Smooth muscle cell of the coronary artery (primary cell): ENCODE measurements at places on chromosomes 16 and 17. TPM values are rescaled to one million over a fixed set of nuclear protein-coding genes. Genes with fewer than 3 reads are reported as not detected.

The SHISA9 gene
- under 0.01 TPM in 1 of 2 replicates, not detected in the other for total RNA-seq

The MRM3 gene
- total RNA-seq = 17.6 and 22.5 TPM in 2 replicates

The C16orf74 gene
- total RNA-seq = 0.82 and 6.0 TPM in 2 replicates

The GAS7 gene
- 0.53 and 17.0 TPM in 2 replicates for total RNA-seq

The CSH2 gene
- not detected in 2 replicates for total RNA-seq

The C16orf96 gene
- total RNA-seq = under 0.01 TPM in 1 of 2 replicates, not detected in the other

The PDIA2 gene
- total RNA-seq = 0.23 and 0.38 TPM in 2 replicates

The NOG gene
- 0.23 TPM in 1 of 2 replicates, not detected in the other for total RNA-seq

The TPSB2 gene
- total RNA-seq = not detected in 2 replicates

The SLC35G6 gene
- total RNA-seq = not detected in 2 replicates

The INTS2 gene
- 8.3 and 9.5 TPM in 2 replicates for total RNA-seq

The TUBB3 gene
- 294 and 447 TPM in 2 replicates for total RNA-seq

The HYDIN gene
- 0.08 and 0.12 TPM in 2 replicates for total RNA-seq

The TOP2A gene
- total RNA-seq = 1.4 and 20.0 TPM in 2 replicates

The KCNJ16 gene
- total RNA-seq = not detected in 2 replicates

The DNASE1L2 gene
- 0.38 and 1.1 TPM in 2 replicates for total RNA-seq

The KRTAP1-5 gene
- not detected in 2 replicates for total RNA-seq

The NLRC3 gene
- under 0.01 TPM in 2 replicates for total RNA-seq

The TBC1D3H gene
- total RNA-seq = not detected in 2 replicates

The KLHL10 gene
- total RNA-seq = 0.08 and 0.12 TPM in 2 replicates

The ABCA9 gene
- 14.1 and 130 TPM in 2 replicates for total RNA-seq

The HS3ST2 gene
- not detected in 2 replicates for total RNA-seq

The SDK2 gene
- total RNA-seq = 0.08 TPM in 1 of 2 replicates, not detected in the other

The NPIPB13 gene
- total RNA-seq = 0.68 and 1.5 TPM in 2 replicates

The GDPD1 gene
- total RNA-seq = 0.35 and 2.3 TPM in 2 replicates

The KANSL1 gene
- 35.8 and 41.9 TPM in 2 replicates for total RNA-seq

The CTRB1 gene
- total RNA-seq = not detected in 2 replicates

The DCUN1D3 gene
- total RNA-seq = 22.3 and 47.2 TPM in 2 replicates

The NPIPB8 gene
- total RNA-seq = not detected in 2 replicates

The HOXB8 gene
- total RNA-seq = not detected in 2 replicates

The AARS1 gene
- total RNA-seq = 186 and 251 TPM in 2 replicates

The SEZ6L2 gene
- 2.3 and 6.6 TPM in 2 replicates for total RNA-seq

The KRT39 gene
- total RNA-seq = 0.12 TPM in 1 of 2 replicates, not detected in the other

The ADAP2 gene
- total RNA-seq = 0.30 and 2.0 TPM in 2 replicates

The ADAMTS18 gene
- total RNA-seq = 0.12 and 0.38 TPM in 2 replicates

The PABPN1L gene
- total RNA-seq = not detected in 2 replicates

The ETV4 gene
- total RNA-seq = 0.23 and 2.9 TPM in 2 replicates

The FOXC2 gene
- total RNA-seq = 4.1 TPM in 1 of 2 replicates, not detected in the other

The CISD3 gene
- 1.8 and 4.5 TPM in 2 replicates for total RNA-seq

The SOST gene
- 115 TPM in 1 of 2 replicates, not detected in the other for total RNA-seq

The SMIM22 gene
- total RNA-seq = not detected in 2 replicates

The SNX20 gene
- not detected in 2 replicates for total RNA-seq

The FMNL1 gene
- total RNA-seq = 2.9 TPM in 1 of 2 replicates, not detected in the other

The LPO gene
- not detected in 2 replicates for total RNA-seq

The OR1E2 gene
- total RNA-seq = not detected in 2 replicates

The SLC5A10 gene
- under 0.01 and 0.47 TPM in 2 replicates for total RNA-seq

The TBX2 gene
- total RNA-seq = 3.5 and 6.4 TPM in 2 replicates

The ITGB3 gene
- total RNA-seq = 22.8 and 112 TPM in 2 replicates

The CCDC200 gene
- not detected in 2 replicates for total RNA-seq

The KRTAP4-1 gene
- total RNA-seq = not detected in 2 replicates

The TEX19 gene
- 0.08 TPM in 1 of 2 replicates, not detected in the other for total RNA-seq

The NQO1 gene
- 113 and 184 TPM in 2 replicates for total RNA-seq

The KRTAP16-1 gene
- total RNA-seq = not detected in 2 replicates

The HASPIN gene
- 0.23 and 1.8 TPM in 2 replicates for total RNA-seq

The TMEM100 gene
- 0.08 and 1.2 TPM in 2 replicates for total RNA-seq

The HNF1B gene
- not detected in 2 replicates for total RNA-seq
